Heart left ventricle (tissue), 16 donors: ENCODE measurements at places on chromosomes 7 and 10.

DNA sequence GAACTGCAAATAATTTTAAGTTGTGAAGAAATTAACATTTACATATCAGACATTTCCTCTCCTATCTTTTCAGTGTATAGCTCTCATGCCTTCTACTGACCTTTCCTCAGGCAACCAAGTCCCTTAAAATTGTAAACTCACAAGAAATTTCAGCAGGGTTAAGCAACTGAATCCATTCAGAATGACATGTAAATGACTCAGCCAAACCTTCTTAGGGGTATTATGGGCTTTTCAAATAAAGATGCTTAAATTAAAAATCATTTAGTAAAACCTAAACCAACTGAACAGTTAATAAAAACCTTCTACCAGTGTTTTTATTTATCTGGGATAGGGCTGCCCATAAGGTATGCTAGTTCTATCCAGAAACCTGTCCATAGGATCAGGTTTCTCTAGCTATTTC, 20.7 kb downstream of the WAPL start:
- DNase-seq: no peak

GRCh38 chr7:15503603-15504290, 58.1 kb downstream of the AGMO start:
- no peak for DNase-seq

- DNase-seq: no peak
These were observed 13.7 kb downstream of the DOCK4 start for GRCh38 chr7:112192236-112193154.

DNA sequence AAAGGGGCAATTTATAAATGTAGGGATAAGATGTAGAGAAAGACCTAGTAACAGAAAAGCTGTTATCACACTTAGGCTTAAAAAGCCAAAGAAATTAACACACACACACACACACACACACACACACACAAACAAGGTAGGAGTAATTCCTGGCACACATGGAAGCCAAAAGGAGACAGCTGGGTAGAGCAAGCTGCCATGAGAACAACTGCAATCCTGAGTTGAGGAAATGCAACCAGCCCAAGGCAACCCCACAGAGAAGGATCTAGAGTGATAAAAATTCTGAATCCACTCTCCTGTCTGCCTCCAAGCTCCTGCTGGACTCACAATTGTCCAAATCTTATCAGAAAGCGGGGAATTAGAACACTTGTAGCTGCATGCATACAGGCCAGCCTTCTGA, 229.1 kb upstream of the DGKB start:
- no peak for DNase-seq
